ENCODE measurements at places on chromosomes 5 and 9.

DNA sequence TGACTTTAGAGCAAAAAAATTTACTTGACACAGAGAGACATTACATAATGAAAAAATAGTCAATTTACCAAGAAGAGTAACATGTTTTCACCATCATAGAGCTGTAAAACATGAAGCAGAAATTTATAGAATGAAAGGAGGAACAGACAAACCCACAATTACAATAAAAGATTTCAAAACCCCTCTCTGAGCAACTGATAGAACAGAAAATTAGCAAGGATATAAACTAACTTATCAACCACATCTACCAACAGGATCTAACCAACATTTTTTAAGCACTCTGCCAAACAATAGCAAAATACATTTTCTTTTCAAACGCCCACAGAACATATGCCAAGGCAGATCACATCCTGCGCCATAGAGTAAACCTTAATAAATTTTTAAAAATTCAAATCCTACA, 17.9 kb downstream of the SLCO4C1 start:
- no peak for DNase-seq

- no peak for DNase-seq
Measured at GRCh38 chr5:54792611-54793404, 192.6 kb downstream of the ESM1 start.

GRCh38 chr9:73148447-73148937, 3.2 kb upstream of the ANXA1 start:
- no peak for DNase-seq

DNA sequence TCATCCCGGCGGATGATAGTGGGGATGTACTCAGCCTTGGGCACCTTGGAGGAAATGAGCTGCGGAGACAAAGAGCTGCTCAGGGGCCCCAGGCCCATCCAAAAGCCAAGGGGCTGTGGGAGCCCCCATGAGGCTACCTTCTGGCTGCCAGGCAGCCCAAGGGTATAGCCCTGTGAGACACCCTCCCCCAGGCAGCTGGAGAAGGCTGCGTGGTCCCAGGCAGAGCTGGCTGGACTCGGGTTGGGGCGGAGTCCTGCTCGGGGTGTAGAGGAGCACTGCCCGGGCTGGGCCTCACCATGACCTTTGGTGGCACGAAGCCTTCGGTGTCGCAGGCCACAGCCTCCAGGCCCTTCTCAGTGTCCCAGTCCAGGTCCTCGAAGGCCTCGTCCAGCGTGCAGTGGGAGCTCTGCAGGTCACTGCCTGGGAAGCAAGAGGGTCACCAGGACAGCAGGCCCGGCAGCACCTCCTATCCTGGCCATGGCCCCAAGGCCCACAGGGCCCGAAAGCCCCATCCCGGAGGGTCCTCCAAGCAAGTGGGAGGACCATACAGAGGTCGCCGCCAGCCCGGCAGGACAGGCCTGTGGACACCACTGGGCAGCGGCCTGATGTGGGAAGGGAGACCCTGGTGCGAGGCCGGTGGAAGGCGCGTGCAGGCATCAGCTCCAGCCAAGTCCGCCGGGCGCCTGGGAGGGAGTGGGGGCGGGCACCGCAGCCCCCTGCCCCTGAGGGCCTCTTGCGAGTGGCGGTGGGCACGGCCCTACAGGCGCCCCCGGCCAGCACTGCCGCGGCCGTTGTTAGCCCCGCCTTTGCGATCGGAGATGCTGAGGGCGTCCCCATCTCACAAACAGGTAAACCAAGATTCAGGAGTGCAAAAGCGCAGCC, 6.1 kb downstream of the NSMF start:
- DNase-seq: no peak

DNA sequence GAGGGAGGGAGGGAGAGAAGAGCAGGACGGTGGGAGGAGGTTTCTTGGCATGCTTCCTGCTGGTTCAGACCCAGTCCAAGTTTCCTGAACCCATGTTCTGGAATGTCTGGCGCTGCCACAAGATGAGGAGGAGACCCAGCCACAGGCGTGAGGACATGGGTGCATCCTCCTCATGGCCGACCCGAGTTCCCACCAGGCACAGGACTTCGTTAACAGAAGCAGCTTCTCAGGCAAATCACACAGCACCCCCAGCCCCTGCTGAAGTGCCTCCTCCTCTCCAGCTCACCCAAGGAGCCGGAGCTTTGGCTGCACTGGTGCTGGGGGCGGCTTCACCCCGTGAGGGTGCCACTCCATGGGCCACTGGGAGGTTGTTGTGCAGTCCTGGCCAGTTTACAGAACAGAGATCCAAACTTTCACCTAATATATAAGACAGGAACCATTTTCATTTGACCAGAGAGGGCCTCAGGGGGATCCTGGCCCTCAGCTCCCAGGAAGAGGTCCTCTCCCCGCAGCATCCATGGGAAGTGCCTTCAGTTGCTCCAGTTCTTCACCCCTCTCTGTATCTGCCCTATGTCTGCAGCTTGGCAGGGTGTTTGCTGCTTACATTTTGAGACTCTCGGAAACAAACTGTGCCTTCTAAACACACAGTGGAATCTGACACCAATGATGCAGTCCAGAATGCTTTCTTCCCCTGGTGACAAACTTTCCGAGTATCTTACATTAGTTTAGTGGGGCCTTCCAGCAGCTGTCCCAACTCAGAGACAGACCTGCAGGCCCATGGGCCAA, 10.2 kb upstream of the NKD2 start:
- no peak for DNase-seq

- DNase-seq: no peak
Measured at GRCh38 chr5:2872676-2873075, 121.2 kb upstream of the IRX2 start.

DNA sequence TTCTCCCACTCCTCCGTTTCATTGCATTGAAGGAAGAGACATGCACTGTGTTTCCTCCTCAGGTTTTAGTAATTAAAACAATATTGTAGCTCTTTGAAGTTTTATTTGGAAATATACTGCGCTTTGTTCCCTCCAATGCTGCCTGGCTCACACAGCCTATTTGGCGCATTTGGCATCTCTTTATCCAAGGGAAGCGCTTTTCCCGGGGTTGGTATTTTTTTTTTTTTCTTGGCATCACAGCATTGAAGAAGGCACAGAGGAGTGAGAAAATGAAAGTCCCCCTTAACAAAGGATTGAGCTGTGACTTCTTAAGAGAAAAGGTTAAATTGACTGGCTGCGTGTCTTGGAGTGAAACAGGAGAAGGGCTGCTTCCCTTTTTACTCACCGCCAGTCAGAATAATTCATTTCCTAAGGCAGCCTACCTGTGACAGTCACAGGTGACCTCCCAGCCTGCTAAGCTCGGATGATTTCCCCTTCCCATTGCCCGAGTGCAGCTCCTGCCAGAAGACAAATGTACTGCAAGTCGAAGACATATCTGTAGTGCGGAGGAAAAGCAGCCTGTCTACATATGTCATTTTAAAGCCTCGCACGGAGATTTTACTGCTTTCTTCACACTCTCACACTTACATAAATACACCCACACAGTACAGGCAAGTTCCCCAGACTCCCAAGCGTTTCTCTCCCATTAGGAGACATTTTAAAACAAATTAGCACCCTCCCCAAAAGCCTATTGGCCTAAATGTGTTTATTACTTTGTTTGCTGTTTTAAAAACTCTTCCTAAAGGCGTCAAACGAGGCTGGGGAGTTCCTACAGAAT, 665.5 kb upstream of the ZNF608 start:
- DNase-seq: peak; percentile 58

GRCh38 chr5:142168365-142168764, 59.8 kb downstream of the NDFIP1 start:
- DNase-seq: no peak

DNA sequence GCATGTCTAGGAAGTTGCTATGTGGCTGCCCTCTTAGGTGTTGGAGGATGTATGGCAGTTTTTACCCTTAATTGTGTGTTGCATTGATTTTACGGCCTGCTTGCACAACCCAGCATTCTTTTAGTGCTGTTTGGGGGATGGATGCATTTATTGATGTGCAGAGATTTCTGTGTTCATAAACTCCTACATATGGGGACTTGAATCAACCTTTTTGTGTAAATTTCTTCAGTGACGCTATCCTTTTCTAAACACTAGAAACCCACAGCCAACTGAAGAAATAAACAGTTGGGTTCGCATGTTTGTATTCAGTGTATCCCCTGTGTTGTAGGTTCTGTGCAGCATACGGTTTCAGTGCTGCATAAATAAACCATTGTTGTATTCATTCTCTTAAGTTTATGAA, 263.7 kb downstream of the RASEF start:
- DNase-seq: no peak

DNA sequence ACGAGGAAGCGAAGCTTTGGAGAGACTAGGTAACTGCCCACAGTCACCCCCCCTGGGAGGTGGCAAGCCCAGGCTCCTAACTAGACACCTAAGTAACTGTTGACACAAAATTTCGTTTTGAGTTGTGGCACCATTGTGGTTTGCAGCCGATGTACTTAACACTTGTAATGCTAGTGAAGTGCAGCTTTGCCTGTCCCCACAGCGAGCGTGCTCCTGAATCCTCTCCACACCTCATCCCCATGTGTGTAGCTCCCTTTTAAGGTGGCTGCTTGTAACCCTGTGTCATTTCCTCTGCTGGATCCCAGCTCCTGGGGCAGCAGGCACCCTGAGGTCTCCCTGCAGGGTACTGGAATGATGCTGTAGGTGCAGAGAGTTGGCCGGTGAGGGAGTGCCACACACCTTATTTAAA, 114.9 kb downstream of the TRIO start:
- DNase-seq: no peak

DNA sequence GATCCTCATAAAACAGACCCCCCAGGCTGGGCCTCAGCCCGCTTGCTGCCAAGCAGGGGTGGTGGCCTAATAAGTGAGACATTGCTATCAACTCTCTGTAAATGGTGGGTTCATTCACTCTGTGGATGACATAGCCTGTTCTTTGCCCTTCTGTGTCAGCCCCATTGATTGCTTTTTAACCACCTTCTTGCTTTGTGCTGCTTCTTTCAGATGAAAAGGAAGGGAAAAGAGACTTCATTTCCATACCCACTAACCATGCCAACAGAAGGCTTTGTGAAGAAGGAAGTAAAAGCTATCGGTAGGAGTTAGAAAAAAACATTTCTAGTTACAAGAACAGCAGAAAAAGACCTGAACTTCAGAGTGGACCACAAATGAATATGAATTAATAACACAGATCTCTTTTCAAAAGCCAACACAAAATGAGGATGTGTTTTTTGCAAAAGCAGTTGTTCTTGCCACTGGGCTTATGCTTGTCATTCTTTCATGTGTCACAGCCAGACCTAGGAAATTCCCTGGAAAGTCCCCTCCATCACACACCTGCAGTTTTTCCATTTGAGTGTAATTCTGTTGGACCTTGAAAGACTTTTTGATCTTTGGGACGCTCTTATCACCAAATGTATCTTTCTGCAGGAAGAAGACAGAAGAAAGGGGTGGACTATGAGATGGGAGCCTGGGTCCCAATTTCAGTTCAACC, 507.7 kb downstream of the CCDC171 start:
- DNase-seq: no peak

DNA sequence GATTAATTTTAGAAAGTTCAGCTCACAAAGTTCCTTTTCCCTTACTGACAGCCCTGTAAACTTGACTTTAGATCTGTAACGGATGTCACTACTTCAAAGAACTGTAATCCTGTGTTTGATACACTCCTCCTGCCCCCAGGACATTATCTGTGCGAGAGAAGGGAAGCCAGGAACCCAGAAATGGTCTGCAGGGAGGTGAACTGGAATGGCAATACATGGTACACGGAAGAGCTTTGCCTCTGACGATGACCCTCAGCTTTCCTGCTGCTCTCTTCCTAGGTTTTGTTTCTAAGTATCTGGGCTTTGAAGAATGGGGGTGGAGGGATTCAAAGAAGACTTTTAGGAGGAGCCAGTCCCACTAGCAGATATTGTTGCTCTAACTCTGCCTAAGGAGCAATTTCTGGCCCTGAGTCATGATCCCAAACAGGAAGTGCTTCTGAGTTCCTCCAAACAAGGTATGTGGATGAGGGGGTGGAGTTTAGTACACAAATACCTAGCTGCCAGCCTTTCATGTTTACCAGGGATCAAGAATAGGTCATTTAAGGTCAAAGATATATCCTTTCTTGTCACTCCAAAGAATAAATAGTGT, 43.4 kb upstream of the TMC1 start:
- DNase-seq: no peak

GRCh38 chr5:68793074-68793473, 300.7 kb upstream of the SLC30A5 start:
- no peak for DNase-seq

GRCh38 chr5:54902791-54903473, 82.5 kb downstream of the ESM1 start:
- no peak for DNase-seq

GRCh38 chr9:98706651-98707165, 2.0 kb downstream of the GABBR2 start:
- no peak for DNase-seq

GRCh38 chr9:33202552-33203201, 35.5 kb upstream of the B4GALT1 start:
- DNase-seq: peak; percentile 62

- no peak for DNase-seq
Measured at GRCh38 chr9:121929893-121930875, 162.9 kb downstream of the TTLL11 start.

DNA sequence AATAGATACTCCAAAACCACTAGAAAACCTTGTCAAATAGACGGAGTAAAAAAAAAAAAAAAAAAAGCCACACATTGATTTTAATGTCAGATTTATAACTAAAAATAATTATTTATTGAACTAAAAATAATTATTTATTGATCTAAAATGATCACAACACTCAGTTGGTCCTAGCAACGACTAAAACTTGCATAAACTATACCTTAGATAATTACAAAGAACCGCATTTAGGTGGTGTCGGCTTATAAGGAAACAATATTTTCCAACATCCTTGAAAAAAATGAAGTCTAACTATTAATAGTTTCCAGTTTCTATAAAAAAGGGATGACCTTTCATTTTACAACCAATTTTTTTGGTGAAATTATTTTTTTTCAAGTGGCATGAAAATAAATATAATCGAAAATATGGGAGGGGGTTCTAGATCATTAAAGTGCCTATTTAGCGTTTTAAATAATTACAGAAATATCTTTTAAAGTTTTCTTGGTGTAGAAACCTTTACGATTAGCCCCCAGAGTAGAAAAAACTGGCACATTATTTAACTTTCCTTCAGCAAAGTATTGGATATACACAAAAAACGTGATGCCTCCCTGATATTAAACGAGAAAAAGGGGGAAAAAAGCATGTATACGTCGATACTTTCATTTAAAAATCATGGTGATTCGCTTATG, 3.7 kb downstream of the ARRDC3 start:
- DNase-seq: no peak

DNA sequence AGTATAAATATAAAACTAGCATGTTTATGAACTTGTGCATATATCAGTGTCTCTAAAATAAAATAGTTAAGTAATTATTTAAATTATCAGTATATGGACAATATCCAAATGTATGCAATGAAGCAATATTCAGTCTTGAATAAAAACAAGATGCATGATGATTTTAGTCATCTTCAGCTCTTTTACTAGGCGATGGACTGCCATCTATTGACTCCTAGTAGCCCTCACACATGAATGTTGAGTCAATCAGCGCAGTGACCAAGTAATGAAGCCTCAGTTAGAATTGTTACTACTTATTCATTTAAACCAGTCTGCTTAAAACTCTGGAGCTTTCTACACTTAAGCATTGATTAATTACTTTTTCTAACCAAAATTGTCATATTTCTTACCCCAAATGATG, 92.9 kb upstream of the GRHPR start:
- DNase-seq: no peak

GRCh38 chr5:137858223-137858916, 9.3 kb upstream of the MYOT start:
- no peak for DNase-seq

Data from right forelimb (tissue), 1 donor.